ENCODE measurements at places on chromosomes 7 and 10.

DNA sequence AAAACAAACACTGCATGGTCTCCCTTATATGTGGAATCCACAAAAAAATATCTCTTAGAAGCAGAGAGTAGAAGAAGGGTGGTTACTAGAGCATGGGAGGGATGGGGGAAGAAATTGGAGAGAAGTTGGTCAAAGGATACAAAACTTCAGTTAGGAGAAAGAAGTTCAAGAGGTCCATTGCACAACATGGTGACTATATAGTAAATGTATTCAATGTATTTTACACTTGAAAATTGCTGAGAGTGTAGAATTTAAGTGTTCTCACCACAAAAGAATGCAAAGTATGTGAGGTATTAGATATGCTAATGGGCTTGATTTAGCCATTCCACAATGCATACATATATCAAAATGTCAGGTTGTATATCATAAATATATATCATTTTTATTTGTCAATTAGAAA lies 232.0 kb upstream of the CELF2 start:
- no peak for DNase-seq

DNA sequence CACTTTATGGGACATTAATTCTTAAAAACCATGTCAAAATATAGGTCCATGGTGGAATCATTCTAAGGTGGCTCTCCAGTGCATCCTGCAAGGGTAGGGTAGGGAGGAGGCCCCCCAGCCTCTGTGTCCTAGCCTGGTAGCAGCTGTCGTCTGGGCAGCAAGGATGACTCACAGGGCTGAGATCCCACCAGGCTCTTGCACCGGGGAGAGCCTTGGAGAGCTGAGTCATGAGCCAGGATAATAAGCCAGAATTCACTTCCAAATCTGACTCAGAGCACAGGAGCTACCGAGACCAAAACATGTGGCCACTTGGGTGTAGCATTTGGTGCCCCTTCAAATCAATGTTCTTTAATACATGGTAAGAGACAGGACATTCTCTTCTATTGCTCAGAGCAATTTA lies 298.5 kb downstream of the NEBL start:
- peak; percentile 80 for DNase-seq

- DNase-seq: peak; percentile 70
Measured at GRCh38 chr7:24778543-24779282, 21.4 kb upstream of the GSDME start.

GRCh38 chr7:7672545-7673239 lies 32.1 kb downstream of the UMAD1 start:
- no peak for DNase-seq

GRCh38 chr10:74453169-74453568 lies 302.1 kb downstream of the ADK start:
- no peak for DNase-seq

GRCh38 chr7:22718911-22719420 lies 8.0 kb upstream of the IL6 start:
- no peak for DNase-seq

DNA sequence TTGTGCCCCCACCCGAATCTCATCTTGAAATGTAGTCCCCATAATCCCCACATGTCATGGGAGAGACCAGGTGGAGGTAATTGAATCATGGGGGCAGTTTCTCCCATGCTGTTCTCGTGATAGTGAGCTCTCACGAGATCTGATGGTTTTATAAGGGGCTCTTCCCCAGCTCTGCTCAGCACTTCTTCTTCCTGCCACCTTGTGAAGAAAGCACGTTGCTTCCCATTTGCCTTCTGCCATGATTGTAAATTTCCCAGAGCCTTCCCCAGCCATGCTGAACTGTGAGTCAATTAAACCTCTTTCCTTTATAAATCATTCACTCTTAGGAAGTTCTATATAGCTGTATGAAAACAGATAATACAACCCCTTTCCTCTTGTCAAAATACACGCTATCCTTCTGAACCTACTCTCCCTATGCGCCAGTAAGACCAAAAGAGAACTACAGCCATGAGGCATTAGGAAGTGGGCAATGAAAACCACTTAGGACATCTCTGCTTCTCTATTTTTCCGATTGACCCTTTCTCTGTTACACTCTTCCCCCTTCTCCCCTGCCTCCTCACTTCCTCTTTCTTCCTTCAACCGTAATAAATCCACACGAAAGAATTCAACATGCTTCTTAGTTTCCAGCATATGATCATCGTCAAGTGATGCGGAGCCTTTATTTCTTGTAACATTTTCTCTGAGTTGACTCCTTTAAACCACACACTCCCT lies 101.2 kb upstream of the WDR11 start:
- no peak for DNase-seq

- no peak for DNase-seq
Measured at GRCh38 chr7:100506356-100506923, 22.7 kb downstream of the NYAP1 start.

- DNase-seq: no peak
Measured at GRCh38 chr7:95095259-95095965, 188.0 kb downstream of the PPP1R9A start.

DNA sequence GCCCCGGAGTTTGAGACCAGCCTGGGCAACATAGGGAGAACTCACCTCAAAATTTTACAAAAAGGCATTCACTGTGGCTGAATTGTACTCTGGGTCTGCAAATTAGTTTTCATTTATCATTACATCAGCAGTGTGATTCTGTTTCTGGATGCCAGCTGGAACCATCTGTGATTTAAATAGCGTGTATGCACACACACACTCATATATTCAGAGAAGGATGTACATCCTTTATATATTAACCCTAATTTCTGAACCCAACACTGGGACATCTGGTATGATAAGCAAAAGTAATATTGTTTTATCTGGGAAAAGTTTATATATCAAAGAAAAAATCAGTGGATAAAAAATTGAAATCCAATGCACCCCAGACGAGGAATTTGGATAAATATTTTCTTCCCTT lies 33.8 kb upstream of the LYZL1 start:
- DNase-seq: no peak

DNA sequence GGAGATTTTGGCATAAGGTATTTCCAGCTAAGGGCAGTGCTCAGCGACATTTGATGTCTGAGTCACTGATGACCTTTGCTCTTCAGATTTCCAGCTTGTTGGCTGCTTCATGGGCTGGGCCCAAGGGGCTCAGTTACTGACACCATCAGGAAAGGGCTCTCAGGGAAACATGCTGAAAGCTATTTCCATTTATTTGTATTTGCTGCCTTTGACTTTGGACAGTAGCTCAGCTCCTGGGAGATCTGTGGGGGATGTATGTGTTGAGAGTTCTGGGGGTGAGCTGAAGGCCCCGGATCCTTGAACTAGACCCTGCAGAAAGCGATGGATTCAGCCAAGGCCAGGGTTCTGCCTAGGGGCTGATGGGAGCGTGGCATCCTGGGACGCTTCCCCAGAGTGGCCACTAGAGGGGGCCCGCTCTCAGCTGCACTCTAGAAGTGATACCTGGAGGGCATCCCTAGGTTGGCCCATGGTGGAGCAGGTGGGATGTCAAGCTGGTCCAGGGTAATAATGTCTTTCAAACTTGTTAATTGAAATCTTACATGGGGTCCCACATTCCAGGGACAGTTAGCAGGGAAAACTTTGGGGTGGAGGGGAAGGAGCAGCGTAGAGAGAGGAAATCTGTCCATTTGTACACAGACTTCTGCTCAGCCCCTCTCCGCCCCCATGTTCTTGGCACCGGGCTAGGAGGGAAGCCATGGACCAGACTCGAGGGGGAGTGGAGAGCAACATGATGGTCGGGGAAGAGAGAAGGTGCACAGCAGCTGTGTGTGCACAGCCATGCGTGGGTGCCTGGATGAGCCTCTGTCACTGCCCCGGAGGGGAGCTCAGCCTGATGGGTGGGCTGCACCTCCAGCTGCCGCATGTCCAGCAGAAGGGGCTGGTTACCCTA lies 3.0 kb upstream of the BTBD16 start:
- peak; percentile 71 for DNase-seq

DNA sequence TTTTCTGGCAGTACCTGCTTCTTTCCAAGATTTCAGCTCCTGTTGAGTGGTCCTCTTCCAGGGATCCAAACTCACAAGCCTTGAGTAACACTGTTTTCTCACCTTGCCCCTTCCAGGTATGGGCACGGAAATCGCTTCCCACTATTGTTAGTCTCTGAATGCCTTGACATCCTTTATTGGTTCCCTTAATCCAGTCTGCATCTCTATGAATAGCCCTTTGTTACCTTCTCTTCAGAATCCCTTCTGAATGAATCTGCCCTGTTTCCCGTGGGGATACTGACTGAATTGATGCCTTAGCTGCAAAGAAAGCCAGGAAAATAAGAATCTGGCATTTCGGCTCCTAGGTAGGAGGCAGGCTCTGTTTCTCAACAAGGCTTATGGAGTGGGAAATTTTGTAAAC lies 467.7 kb downstream of the PLXNA4 start:
- DNase-seq: no peak

DNA sequence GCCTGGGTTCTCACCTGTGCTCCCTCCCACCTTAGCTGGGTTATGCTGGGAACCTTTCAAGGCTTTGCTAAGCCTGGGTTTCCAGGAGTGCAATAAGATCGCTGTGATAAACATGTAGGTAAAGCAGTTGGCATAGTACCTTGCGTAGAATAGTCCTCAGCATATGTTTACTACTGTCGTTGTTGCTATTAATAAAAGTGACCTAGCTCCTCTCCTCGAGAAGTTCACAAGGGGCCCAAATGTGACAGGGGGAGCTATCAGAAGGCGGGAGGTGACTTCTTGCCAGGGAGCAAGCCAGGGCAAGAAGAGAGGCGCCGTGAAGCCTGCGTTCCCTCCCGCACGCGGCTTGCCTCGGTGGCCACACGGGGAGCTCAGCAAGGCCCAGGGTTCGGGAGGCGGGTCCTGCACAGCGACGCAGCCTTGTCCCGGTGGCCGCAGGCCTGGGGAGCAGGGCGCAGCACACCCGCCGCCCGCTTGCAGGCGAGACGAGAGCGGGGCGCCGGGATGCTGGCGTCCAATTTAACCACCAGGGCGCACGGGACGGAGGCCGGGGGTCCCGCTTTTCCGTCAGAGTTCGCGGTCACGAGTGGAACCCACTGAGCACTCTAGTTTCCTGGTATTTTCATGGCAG lies 106.2 kb downstream of the SNX10 start:
- DNase-seq: no peak

GRCh38 chr7:80844916-80845315 lies 73.9 kb downstream of the SEMA3C start:
- no peak for DNase-seq

GRCh38 chr7:147700702-147701101 lies 889.9 kb upstream of the C7orf33 start:
- no peak for DNase-seq

- DNase-seq: no peak
Measured at GRCh38 chr10:49178489-49179471, 9.4 kb downstream of the TMEM273 start.

DNA sequence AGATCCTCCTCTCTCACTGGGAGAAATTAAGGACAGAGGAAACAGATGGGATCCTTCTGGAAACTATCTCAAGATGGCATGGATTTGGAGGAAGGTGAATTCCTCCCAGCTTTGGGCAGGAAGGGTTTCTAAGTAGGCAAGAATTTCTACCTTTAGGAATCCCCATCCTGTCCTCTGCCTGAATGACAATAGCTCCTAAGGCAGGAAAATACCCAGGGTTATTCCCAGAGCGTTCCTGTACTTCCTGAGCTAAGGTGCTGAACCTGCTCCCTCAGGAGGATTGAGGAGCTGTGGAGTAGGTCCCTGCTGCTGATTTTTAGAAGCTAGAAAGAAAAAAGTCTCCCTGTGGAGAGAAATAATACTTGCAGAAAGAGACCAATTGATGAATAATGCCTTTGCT lies 568 bp downstream of the MGAM2 start:
- DNase-seq: no peak

DNA sequence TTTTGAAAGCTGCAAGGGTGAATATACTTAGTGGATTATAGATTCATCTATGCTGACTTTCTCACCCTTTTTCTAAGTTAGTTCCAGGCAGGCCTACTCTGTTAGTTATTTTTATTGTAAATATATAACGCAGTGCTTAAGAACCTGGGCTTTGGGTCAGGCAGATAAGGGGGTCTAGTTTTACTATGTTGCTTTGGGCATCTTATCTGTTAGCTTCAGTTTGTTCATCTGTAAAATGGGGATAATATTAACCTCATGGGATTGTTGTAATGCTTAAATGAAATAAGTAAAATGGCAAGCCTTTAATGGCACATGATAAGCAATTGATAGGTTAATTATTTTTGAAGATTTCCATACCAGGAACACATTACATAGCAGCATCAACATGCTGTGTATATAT lies 79.5 kb downstream of the ST7 start:
- DNase-seq: no peak

- peak; percentile 80 for DNase-seq
Measured at GRCh38 chr7:100604976-100605911, 3.1 kb downstream of the PCOLCE start.

GRCh38 chr7:44235582-44236332 lies 35.0 kb downstream of the YKT6 start:
- no peak for DNase-seq

DNA sequence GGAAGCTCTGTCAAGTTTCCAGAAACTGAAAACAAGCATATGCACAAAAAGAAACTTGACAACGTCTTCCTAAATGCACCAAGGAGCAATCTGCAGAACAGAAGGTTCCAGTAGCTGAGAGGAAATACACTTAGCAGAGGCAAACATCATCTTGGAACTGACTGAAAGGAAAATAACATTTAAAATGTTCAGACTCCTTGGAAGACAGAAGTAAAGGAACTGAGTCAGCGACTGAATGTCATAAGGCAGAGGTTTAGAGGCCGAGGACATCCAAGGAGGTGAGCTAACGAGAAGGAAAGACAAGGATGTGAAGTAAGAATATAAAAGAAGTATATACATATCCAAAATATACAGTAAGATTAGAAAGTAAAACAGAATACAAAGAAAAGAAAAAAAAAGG lies 24.1 kb downstream of the SEMA3D start:
- DNase-seq: no peak

- peak; percentile 98 for DNase-seq
Measured at GRCh38 chr7:13990984-13991790, 1.7 kb upstream of the ETV1 start.

DNA sequence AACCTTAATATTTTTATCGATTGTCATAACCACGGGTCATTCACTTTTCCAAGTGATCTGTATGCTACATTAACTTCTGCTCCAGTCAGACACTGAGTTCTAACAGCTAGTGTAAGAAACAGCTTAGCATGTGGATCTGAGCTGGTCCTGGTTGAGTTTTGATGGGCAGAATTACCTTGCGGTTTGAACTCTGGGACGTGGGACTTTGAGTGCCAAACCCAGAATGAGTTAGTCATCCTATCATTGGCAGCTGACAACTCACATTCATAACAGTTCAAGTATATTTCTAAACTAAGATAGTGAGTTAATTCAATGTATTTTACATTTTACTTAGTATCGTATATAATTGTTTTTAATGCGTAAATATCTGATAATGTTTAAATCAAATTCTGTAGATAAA lies 43.2 kb downstream of the C7orf33 start:
- DNase-seq: no peak

- peak; percentile 78 for DNase-seq
Measured at GRCh38 chr10:99536338-99537085, 3.8 kb downstream of the NKX2-3 start.
